CD8-positive, alpha-beta memory T cell (primary cell): ENCODE measurements at places on chromosomes 16 and 17.

- H3K4me3 ChIP-seq = no peak overlapping the region
- no peaks in the 10 kb centered on the region for H3K27me3 ChIP-seq
- no peaks in the 10 kb centered on the region for H3K36me3 ChIP-seq
Measured at GRCh38 chr16:70302745-70303144, 3.8 kb downstream of the DDX19B start.

DNA sequence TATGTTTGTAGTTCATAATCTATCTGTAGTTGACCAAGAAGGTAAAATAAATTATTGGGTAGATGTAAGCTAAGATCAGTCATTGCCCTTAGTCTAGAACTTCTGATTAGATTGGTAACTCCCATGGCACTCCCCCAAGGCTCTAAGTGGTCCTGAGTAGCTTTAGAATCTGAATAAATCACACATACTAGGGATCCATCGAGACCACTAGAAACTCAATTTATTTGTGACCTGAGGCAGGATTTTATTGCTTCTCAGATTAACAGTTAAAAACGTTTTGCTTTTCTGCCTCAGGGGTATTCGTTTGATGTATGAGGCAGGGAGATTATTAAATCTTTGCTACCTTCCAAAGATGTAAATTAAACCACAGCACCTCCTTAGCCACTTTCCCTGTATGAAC lies 24.9 kb downstream of the CMTR2 start:
- no peaks in the 10 kb centered on the region for H3K4me1 ChIP-seq
- no peak overlapping the region for H3K4me3 ChIP-seq
- DNase-seq = no peak
- no peaks in the 10 kb centered on the region for H3K36me3 ChIP-seq

GRCh38 chr17:42363767-42364585 lies 24.3 kb downstream of the STAT3 start:
- DNase-seq = no peak
- no peak overlapping the region for H3K4me3 ChIP-seq
- peaks cover 51% of the 10 kb centered on the region for H3K4me1 ChIP-seq
- H3K27ac ChIP-seq = no peak overlapping the region

- no peaks in the 10 kb centered on the region for H3K27me3 ChIP-seq
- H3K4me3 ChIP-seq = peak overlapping the region; percentile 85
- peak overlapping the region; percentile 90 for H3K27ac ChIP-seq
- no peak for DNase-seq
Measured at GRCh38 chr17:35577830-35578196, 558 bp downstream of the PEX12 start.

GRCh38 chr16:87171723-87172122 lies 145.5 kb downstream of the C16orf95 start:
- no peak overlapping the region for H3K27ac ChIP-seq
- no peak overlapping the region for H3K4me3 ChIP-seq
- DNase-seq = no peak
- no peaks in the 10 kb centered on the region for H3K4me1 ChIP-seq
- no peaks in the 10 kb centered on the region for H3K36me3 ChIP-seq

GRCh38 chr17:66676421-66676820 lies 158.5 kb upstream of the CACNG5 start:
- H3K27ac ChIP-seq = no peak overlapping the region
- H3K27me3 ChIP-seq = no peaks in the 10 kb centered on the region
- peaks cover 35% of the 10 kb centered on the region for H3K4me1 ChIP-seq

DNA sequence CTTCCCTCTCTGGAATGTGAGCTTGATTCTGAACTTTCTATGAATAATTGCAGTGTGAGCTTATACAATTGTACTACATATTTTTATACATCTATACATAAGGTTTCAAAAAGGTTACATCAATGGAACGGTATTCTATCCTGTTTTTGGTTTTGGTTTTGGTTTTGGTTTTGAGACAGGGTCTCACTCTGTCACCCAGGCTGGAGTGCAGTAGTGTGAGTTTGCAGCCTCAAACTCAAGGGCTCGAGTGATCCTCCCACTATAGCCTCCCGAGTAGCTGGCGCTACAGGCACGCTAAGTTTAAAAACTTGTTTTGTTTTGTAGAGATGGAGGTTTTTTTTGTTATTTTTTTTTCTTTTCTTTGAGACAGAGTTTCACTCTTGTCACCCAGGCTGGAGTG lies 1.1 kb downstream of the CTRB1 start:
- no peaks in the 10 kb centered on the region for H3K27me3 ChIP-seq
- H3K4me1 ChIP-seq = peaks cover 9% of the 10 kb centered on the region
- H3K36me3 ChIP-seq = no peaks in the 10 kb centered on the region
- H3K27ac ChIP-seq = no peak overlapping the region
- DNase-seq = no peak

GRCh38 chr17:75570772-75571171 lies 16.8 kb upstream of the MYO15B start:
- no peak overlapping the region for H3K27ac ChIP-seq
- no peak overlapping the region for H3K4me3 ChIP-seq
- no peaks in the 10 kb centered on the region for H3K27me3 ChIP-seq
- H3K4me1 ChIP-seq = no peaks in the 10 kb centered on the region

DNA sequence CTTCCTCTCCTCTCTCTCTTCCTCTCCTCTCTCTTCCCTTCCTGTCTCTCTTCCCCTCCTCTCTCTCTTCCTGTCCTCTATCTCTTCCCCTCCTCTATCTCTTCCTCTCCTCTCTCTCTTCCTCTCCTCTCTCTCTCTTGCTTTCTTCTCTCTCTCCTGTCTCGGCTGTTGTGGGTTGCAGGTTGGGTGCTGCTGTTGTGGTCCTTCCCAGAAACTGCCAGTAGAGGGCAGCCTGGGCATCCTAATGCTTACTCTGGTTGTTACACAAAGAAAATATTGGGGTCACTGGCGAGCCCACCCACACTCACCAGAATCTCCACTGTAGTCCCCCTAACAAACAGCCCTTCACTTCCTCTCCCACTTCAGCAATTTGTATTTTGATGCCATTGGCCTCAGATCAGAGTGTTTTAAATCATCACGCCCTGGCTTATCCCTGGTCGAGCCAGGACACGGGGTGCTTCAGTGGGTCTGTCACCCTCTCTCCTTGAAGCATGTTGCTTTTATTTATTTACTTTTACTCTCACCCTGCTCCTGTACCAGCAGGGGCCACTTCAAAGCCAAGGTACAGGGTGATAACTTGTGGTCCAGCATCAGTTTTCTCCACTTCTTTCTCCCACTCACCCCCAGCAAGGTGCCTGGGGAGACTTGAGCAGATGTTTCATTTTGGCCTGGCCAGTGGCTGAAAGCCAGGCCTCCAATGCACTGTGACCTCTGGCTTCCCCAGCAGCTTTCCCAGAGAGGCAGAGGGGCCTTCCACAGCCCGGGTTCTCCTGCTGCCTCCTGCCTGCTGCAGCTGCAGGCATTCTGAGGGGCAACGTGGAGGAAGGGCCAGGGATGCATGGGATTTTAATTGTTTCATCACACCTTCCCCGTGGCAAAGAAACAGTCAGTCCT lies 4.7 kb upstream of the MMP15 start:
- H3K4me3 ChIP-seq = no peak overlapping the region
- peaks cover 3% of the 10 kb centered on the region for H3K36me3 ChIP-seq
- H3K27ac ChIP-seq = no peak overlapping the region
- peak; percentile 56 for DNase-seq
- H3K27me3 ChIP-seq = no peaks in the 10 kb centered on the region
- H3K4me1 ChIP-seq = peaks cover 16% of the 10 kb centered on the region

DNA sequence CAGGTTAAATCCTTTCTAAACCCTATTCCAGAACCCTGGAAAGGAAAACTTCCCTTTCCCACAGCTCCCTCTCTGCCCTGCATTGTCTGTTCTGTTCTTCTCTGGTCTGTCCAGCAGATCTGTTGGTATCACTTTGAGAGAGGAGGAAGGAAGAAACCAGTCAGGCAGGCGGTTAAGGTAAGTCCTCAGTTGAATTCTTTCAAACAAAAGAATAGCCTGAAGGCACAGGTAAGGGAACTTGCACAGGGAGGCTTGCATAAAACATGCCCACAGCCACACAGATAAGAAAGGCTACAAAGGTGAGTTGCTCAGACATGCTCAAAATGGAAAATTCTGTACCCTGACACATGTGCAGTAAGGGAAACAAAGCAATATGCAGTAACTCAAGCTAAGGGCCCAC lies 595.7 kb upstream of the CDH5 start:
- no peaks in the 10 kb centered on the region for H3K36me3 ChIP-seq
- H3K4me1 ChIP-seq = no peaks in the 10 kb centered on the region
- no peaks in the 10 kb centered on the region for H3K27me3 ChIP-seq
- no peak overlapping the region for H3K27ac ChIP-seq
- DNase-seq = no peak
- H3K4me3 ChIP-seq = no peak overlapping the region

- no peak for DNase-seq
Measured at GRCh38 chr17:51703361-51704341, 443.3 kb downstream of the UTP18 start.

DNA sequence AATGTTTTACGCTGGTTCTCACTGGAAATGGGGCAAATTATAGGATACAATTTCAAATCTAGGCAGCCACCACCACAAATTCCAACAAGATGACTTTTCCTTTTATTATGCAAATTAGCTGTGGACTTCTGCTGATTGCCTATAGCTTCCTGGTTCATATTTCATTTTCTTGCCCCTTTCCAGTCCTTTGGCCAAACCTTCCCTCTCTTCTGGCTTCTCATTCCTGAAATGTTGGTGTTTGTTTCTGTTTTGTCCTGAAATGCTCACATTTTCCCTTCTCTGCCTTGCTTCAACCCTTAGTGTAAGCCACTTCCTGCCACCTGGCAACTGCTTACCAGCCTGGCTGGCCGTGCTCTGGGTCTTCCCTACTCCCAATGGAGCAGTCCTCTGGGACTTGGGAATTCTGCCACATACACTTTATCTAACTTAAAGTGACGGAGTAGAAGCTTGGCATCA lies 14.0 kb downstream of the PRSS54 start:
- H3K27me3 ChIP-seq = no peaks in the 10 kb centered on the region
- no peaks in the 10 kb centered on the region for H3K36me3 ChIP-seq
- H3K27ac ChIP-seq = no peak overlapping the region
- H3K4me3 ChIP-seq = no peak overlapping the region
- no peaks in the 10 kb centered on the region for H3K4me1 ChIP-seq

- H3K27me3 ChIP-seq = no peaks in the 10 kb centered on the region
- no peaks in the 10 kb centered on the region for H3K36me3 ChIP-seq
- H3K4me1 ChIP-seq = no peaks in the 10 kb centered on the region
- no peak overlapping the region for H3K4me3 ChIP-seq
- no peak for DNase-seq
Measured at GRCh38 chr17:12348476-12348875, 317.2 kb upstream of the MYOCD start.

- DNase-seq = peak; percentile 72
- peaks cover 24% of the 10 kb centered on the region for H3K4me1 ChIP-seq
- H3K36me3 ChIP-seq = no peaks in the 10 kb centered on the region
Measured at GRCh38 chr17:77319211-77320043, 178.7 kb downstream of the SEC14L1 start.

- H3K27me3 ChIP-seq = no peaks in the 10 kb centered on the region
- H3K4me1 ChIP-seq = no peaks in the 10 kb centered on the region
- DNase-seq = no peak
- H3K36me3 ChIP-seq = no peaks in the 10 kb centered on the region
- no peak within 1 kb of the TSS for H3K4me3 ChIP-seq
- H3K27ac ChIP-seq = no peak within 1 kb of the TSS
Measured at GRCh38 chr17:44267818-44268490, at the start of gene SLC4A1. TSS of gene SLC4A1 (minus strand) at chr17:44268135. CDS start at chr17:44262866, 5,269 bp downstream.

DNA sequence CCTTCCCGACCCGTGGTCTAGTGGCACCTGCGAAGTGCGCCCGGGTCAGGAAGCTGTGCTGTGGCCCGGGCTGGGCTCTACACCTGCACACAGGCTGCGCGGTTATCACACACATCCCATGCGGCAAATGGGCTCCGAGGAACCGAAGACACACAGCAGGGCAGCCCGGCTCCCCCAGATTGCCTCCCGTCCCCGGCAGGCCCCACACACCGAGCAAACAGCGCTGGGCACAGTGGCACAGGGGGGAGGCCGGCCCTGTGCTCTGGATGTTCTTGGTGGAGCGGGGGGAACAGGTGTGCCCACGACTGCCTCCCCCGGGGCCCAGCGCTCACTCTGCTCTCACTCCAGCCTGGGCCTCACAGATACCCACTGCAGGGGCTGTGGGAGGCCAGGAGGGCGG lies 28.9 kb upstream of the PABPN1L start:
- H3K36me3 ChIP-seq = no peaks in the 10 kb centered on the region
- no peaks in the 10 kb centered on the region for H3K4me1 ChIP-seq
- no peak overlapping the region for H3K27ac ChIP-seq
- DNase-seq = no peak
- H3K4me3 ChIP-seq = no peak overlapping the region
- no peaks in the 10 kb centered on the region for H3K27me3 ChIP-seq

- H3K4me1 ChIP-seq = peaks cover 52% of the 10 kb centered on the region
- H3K27ac ChIP-seq = no peak overlapping the region
- no peak for DNase-seq
- H3K36me3 ChIP-seq = peaks cover 42% of the 10 kb centered on the region
Measured at GRCh38 chr17:8894673-8895578, 27.5 kb upstream of the PIK3R6 start.

GRCh38 chr17:61723183-61723582 lies 132.2 kb upstream of the NACA2 start:
- H3K27me3 ChIP-seq = no peaks in the 10 kb centered on the region
- H3K4me1 ChIP-seq = no peaks in the 10 kb centered on the region
- H3K4me3 ChIP-seq = no peak overlapping the region
- DNase-seq = no peak

DNA sequence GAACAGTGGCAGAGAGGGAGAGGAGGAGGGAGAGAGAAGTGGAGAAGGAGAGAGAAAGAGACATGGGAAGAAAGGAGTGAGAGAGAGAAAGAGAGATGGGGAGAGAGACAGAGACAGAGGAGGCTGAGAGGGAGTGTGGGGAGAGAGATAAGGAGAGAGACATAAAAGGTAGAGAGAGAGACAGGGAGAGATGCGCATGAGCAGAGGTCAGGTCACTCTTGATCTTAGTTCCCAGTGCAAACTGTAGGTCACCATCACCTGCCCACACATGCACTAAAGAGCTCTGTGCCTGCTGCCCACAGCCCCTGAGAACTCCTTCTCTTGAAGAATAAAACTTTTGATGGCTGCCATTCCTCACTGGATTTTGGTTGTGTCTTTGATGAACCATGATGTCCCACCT lies 14.9 kb downstream of the KRT33A start:
- no peak overlapping the region for H3K27ac ChIP-seq
- H3K36me3 ChIP-seq = no peaks in the 10 kb centered on the region
- no peaks in the 10 kb centered on the region for H3K27me3 ChIP-seq
- no peak overlapping the region for H3K4me3 ChIP-seq

DNA sequence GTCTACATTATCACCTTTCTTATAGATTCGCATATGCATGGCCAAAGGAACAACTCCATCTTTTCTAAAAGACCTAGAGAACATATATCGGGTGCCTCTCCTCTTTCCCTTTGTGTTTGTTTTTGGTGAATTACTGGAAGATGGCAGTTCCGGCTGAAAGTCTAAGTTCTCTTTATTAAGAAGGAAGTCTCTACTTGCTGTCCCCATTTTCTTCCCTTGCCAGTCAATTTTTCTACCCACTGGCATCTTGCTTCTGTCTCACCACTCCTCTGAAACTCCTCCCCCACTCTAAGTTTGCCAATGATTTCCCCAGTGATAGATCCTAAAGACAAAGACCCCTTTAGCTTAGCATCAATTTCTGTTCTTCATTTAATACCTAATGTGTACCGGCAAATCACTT lies 93.9 kb upstream of the CORO6 start:
- no peak overlapping the region for H3K4me3 ChIP-seq
- H3K27me3 ChIP-seq = no peaks in the 10 kb centered on the region
- no peak for DNase-seq
- no peaks in the 10 kb centered on the region for H3K36me3 ChIP-seq
